ENCODE measurements at places on chromosomes 16 and 17. TPM values are rescaled to one million over a fixed set of nuclear protein-coding genes. Genes with fewer than 3 reads are reported as not detected.

The ABCC11 gene
- not detected for total RNA-seq

The FADS6 gene
- not detected for total RNA-seq

The PPL gene
- total RNA-seq, result 1.8 TPM

The COTL1 gene
- 270 TPM for total RNA-seq

The MSI2 gene
- 16.1 TPM for total RNA-seq

The HOXB1 gene
- total RNA-seq, result not detected

The EME2 gene
- total RNA-seq, result 0.76 TPM

The MYH2 gene
- total RNA-seq, result not detected

The CCDC92B gene
- total RNA-seq, result not detected

The MYH13 gene
- total RNA-seq, result not detected

The AIPL1 gene
- total RNA-seq, result not detected

The LPO gene
- not detected for total RNA-seq

The KLHL10 gene
- total RNA-seq, result not detected

The DPEP3 gene
- total RNA-seq, result not detected

GRCh38 chr16:48057048-48057447 is 98.7 kb downstream of the ABCC12 start:
- no peak for DNase-seq

GRCh38 chr17:33291248-33292200 is 1.6 kb downstream of the ASIC2 start:
- DNase-seq, result no peak

- DNase-seq, result peak; percentile 50
Measured at GRCh38 chr17:17350491-17351355, 47.5 kb downstream of the NT5M start.

GRCh38 chr17:5361426-5361825 is 58.0 kb downstream of the NUP88 start:
- DNase-seq, result no peak

DNA sequence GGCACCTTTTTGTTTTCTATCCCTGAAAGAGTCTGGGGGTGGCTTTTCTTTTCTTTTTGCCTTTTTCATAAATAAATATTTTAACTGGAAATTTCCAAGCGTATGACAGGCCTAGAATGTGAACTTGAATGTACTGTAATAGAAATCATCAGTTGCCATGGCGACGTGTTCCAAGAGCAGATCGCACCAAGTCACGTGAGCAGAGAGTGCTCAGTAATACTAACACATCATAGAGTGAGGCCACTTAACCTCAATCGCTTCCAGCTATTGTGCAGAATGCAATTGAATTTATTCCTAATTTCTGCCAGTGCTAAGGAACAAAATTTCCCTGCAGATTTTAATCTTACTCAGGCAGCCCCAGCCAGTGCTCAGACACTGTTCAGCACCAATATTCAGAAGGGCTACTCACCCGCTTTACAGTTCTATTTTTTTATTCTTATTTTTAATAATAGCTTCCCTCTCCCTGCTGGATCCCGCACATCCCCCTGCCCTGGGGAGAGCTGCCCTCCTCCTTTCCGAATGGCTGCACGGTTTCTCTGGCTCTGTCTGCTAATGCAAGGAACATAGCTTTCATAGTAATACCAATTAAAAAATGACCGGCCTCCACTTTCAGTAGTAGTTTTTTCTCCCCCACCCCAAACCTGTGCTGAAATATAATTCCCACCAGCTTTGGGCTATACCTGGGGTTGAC is 26.2 kb upstream of the PMFBP1 start:
- peak; percentile 68 for DNase-seq

GRCh38 chr17:43753493-43754129 is 5.0 kb downstream of the SOST start:
- DNase-seq, result peak; percentile 89

- no peak for DNase-seq
Measured at GRCh38 chr16:84628226-84628731, 10.4 kb upstream of the COTL1 start.

GRCh38 chr17:9037736-9038135 is 16.4 kb downstream of the NTN1 start:
- no peak for DNase-seq

DNA sequence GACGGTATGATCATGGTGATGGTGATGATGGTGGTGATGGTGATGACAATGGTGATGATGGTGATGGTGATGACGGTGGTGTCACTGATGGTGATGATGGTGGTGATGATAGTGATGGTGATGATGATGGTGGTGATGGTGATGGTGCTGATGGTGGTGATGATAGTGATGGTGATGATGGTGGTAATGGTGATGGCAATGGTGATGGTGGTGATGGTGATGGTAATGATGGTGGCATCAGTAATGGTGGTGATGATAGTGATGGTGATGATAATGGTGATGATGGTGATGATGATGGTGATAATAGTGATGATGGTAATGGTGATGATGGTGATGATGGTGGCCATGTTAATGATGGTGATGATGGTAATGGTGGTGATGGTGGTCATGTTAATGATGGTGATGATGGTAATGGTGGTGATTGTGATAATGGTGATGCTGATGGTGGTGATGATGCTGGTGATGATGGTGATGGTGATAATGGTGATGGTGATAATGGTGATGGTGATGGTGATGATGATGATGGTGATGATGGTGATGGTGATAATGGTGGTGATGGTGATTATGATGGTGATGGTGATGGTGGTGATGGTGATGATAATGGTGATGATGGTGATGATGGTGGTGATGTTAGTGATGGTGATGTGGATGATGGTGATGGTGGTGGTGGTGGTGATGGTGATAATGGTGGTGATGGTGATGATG is 107.2 kb downstream of the C16orf95 start:
- no peak for DNase-seq

GRCh38 chr16:19549673-19550072 is 5.8 kb upstream of the VPS35L start:
- DNase-seq, result no peak

GRCh38 chr17:1228781-1229348 is 41.4 kb upstream of the BHLHA9 start:
- no peak for DNase-seq

DNA sequence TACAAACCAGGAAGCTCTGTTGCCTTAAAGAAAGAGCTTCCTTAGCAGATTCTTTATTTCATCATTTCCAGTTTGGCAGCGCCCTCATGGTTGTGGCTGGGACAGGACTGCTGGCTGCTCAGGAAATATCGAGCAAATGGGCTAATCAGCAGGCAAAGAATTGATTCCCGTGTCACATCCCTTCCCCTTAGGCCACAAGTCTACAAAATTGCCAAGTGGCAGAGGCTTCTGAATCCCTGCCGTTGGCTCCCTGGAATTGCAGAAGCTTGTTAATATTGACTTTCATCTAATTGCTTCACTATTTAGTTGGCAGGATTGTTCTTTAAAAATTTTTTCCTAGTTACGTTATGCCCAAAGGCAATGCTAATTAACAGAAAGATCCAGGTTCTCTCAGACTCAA is 456.3 kb upstream of the ERCC4 start:
- DNase-seq, result no peak

GRCh38 chr17:46962374-46962790 is 16.7 kb downstream of the RPRML start:
- DNase-seq, result peak; percentile 83

GRCh38 chr17:32323811-32324491 is 18.0 kb downstream of the C17orf75 start:
- DNase-seq, result peak; percentile 70

DNA sequence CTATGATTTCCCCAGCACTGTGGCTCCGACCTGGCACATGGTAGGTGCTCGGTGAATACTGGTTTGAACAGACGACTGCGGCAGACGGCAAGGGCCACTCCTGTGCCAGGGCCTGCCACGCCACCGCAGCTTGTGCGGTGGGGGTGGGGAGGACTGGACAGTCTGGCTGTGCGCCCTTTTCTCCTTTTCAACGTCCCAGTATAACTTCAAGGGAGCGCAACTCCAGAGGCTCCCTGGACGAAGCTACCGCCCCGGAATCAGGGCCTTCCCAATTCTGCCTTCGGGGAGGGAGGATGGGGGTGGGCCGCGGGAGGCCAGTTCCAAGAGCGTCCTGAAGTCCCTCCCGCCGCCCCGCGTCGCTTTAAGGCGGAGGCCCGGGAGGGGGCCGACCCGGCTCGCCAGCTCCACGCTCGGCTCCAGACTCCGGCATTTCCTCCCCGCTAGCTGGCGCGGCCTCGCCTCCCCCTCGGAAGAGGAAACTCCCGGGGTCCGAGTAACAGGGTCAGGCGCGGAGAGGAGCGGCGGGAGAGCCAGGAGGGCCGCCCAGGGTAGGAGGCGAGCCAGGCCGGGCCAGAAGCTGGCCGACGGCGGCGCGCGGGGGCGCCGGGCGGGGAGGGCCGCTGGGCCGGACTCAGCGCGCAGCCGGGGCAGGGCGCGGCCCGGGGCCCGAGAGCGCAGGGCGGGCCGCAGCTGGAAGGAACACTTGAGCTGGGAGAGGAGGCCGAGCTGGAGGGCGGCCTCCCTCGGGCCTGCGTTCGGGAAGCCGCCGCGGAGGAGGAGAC is at the start of gene ITPRIPL2:
ITPRIPL2 (plus strand) TSS at position 388 of the 782 bp plus-strand sequence. CDS start 498 bp downstream, outside the sequence.
- peak; percentile 87 for DNase-seq

DNA sequence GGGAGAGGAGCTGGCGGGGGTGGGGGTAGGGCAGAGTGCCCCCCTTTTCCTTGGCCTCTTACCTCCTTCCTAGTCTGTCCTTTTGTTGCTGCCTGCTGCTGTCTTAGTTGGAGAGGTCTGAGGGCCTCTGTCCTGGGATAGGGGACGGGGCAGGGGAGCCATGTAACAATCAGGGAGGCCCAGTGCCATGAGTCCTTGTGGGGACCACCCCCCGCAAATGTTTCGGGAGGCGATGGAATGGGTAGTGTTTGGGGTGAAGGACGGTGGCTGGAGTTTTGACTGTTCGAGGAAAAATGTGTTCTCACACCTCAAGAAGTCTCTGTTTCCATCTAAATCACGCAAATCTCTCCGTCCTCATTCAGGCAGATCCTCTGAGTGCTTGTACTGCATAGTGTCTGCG is 99.0 kb downstream of the OR1D5 start:
- DNase-seq, result no peak

DNA sequence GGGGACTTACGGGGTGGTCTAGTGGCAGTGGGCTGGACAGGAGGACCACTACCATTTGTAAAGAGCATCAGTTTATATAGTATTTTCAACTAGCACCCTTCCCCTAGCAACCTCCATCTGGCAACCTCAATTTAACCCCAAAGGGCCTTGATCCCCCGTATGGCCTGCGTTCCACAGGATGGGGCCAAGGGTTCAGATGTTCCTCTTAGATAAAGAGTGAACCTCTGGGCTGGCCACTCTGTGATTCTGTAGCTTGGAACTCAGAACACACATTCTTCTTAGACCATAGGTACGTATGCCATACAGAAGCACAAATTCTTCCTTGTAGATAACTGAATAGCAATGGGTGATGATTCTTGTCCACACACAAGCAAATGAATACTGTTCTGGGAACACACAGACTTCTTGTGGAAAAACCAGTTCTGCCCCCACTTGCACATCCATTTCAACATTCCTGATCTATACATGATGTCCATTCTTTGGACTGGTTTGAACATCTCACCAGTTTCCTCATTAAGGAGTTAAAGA is 1.9 kb upstream of the GGA2 start:
- no peak for DNase-seq

DNA sequence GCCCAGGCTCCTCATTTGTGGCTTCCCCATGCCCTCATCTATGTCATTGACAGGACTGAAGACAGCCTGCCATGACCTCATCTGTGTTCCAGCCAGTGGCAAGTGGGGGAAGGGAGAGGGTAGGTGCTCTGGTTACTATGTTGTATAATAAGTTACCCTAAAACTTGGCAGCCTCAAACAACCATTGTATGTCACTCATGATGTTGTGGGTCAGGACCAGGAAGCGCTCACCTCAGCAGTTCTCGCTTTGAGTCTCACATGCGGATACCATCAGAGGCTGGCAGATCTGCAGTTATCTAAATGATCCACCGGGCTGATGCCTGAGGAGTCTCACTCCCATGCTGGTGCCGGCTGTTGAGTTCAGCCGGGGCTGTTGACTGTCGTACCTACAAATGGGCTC is 89.0 kb upstream of the TMEM97 start:
- no peak for DNase-seq

GRCh38 chr16:5653041-5653440 is 555.4 kb upstream of the EEF2KMT start:
- DNase-seq, result no peak

- DNase-seq, result no peak
Measured at GRCh38 chr17:67559381-67559966, 158.3 kb upstream of the NOL11 start.

- DNase-seq, result peak; percentile 100
Measured at GRCh38 chr16:9090960-9091866, at the start of gene HAPSTR1. Gene HAPSTR1, plus strand, starts transcription at chr16:9091644. Its CDS starts 401 bp downstream, at chr16:9092045.

DNA sequence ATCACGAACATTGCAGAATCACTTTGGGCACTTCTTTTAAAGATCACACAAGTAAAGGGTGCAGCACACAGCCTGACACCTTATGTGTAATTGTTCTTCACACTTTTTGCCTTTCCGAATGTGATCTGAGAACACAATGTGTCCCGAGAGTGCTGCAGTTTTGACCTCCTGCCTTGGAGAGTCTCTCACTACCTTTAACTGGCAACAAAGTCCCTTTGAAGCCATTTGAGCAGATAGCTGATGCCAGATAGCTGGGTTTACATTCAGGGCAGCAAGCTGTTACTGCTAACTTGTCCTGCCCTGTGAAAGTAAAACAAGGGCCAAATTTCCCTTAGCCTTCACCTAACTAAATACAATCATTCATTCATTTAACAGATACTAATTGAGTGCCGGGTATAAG is 411.0 kb upstream of the DYNLRB2 start:
- no peak for DNase-seq

GRCh38 chr17:4405038-4405669 is 28.6 kb upstream of the SPNS3 start:
- no peak for DNase-seq

DNA sequence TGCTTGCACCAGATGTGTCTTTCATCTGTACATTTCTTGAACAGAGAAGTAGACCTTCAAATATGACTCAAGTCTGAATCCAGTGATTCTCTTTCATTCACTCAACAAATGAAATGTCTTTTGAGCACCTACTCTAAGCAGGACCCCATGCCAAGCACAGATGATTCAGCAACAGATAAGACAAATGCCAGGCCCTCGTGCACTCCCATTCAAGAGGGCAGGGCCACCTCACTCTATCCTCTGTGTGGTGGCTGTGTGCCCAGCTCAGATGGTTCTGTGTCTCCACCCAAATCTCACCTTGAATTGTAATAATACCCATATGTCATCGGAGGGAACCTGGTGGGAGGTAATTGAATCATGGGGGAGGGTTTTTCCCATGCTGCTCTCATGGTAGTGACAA is 74.1 kb upstream of the NKD1 start:
- peak; percentile 68 for DNase-seq
